ENCODE measurements at places on chromosomes 13 and 19.

DNA sequence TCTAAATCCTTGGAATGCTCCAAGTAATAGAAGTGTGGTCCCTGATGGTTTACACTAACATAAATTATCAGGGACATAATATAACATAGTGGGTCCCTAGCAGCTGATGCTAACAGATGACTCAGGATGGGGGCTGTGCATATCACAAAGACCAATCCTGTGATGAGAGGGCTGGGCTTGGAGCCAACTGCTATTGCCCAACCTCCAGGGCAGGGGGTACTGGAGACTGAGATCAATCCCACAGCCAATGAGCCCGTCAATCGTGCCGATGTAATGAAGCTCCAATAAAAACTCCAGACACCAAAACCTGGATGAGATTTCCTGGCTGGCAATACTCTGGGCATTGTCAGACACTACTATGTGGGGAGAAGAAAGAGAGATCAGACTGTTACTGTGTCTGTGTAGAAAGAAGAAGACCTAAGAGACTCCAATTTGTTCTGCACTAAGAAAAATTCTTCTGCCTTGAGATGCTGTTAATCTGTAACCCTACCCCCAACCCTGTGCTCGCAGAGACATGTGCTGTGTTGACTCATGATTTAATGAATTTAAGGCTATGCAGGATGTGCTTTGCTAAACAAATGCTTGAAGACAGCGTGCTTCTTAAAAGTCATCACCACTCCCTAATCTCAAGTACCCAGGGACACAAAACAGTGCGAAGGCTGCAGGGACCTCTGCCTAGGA is 33.4 kb downstream of the ABCC4 start:
- DNase-seq, result peak; percentile 50

DNA sequence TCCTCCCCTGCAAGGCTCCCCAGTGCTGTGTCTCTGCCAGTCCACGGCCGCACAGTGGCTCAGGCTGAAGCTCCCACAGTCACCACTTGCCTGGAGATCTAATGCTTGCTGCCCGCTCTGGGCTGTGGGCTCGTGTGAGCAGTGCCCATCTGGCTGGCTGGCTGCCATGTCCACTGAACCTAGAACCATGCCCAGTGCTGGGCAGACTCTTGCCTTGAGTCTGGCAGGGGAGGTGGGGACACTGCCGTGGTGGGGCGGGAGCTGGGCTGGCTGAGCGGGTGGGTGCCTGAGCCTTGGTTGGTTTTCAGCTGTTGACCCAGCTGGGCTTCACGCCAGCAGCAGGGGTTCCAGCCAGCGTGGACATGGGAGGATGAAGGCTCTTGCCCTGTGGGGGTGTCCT is 52.3 kb downstream of the CRTC1 start:
- no peak for DNase-seq

- DNase-seq, result peak; percentile 90
These were observed 4.7 kb upstream of the SIGLECL1 start for GRCh38 chr19:51246164-51246552.

DNA sequence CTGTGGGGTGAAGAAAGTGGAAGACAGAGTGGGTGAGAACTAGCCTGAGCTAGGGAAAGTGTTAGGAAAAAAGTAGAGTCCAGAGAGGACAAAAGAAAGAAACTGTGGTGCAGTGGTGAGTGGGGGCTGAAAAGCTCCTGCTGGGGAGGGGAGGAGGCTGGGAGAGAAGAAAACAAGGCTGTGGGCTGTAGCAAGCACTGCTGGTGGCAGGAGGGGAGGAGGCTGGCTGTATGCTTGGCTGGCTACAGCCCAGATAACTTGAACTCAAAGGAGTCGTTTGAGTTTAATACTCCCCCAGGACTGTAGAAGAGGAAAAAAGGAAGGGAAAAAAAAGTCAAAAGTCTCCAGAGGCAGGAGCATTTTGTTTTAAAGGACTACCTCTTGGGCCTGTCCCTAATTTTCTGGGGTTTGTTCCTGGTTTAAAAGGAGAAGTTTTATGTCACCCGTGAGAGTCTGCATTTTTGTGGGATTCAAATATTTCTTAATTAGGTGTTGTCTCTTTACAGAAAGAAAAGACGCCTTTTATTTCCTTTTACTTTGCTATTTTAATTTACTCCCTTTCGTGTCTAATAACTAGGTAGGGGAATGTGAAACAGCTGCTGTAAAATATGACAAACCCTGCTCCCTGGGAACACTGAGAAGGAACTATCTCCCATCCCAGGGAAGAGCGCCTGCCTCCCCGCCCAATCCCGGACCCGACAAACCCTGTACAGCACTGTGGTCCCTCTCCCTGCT is 21.7 kb downstream of the ZIC5 start:
- DNase-seq, result peak; percentile 34

DNA sequence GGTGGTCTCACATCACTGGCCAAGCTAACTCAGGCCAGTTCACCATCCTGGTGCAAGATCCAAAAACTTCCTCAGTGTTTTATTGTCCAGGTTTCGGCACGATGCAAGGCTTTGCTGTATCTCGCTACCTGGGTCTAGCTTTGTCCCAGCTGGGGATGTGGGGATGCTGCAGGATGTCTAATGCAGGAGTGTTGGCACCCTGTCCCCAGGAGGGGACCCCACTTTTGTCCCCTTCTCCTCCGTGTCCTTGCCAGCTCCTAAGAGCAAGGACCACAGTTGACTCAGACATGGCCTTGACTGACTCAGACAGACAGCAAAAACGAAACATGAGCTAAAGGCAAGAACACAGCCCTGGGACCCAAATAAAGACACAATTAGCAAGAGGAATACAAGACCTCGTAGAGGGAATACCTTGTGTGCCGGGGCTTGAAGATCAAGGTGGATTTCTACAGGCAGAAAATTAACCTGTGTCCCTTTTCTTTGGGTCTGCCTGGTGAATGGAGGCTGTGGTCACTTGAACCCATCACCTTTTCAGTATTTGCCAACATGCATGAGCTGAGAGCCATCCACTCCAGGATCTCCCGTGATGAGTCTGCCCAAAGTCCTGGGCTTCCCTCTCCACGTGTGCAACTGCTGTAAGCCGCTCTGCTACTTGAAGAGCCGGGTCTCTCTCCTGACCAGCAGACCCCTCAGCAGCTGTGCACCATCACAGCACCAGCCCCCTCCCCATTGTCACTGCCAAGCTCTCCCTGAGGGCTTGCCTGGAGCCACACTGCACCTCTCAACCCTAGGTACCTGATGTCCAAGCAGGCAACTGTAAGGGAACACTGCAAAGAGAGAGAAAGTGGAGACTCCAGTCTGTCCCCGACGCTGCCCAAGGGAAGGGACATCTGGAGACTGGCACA is 149.5 kb upstream of the ZNF507 start:
- no peak for DNase-seq

GRCh38 chr13:23516702-23517101 is 53.5 kb upstream of the TNFRSF19 start:
- DNase-seq, result no peak

- DNase-seq, result peak; percentile 38
These were observed 52.0 kb downstream of the TDRD3 start for GRCh38 chr13:60448907-60449510.

DNA sequence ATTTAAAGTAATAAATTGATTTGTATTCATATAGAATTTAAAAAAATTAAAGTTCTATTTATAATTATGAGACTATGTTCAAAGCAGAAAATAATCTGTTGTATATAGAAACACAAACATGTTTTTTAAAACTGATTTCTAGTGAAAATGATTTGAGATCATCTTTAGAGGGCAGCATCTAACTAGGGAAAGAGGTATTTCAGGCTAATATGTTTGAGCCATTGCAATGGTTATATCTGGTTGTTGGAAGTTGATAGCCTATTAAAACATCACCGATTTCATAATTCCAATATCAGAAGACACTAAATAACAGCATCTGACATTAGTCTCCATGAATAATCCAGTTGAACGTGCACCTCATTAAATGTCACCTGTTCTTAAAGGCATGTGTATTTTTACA is 79.8 kb upstream of the SLITRK6 start:
- DNase-seq, result no peak

GRCh38 chr19:46551164-46551563 is 50.0 kb upstream of the CALM3 start:
- DNase-seq, result peak; percentile 79

DNA sequence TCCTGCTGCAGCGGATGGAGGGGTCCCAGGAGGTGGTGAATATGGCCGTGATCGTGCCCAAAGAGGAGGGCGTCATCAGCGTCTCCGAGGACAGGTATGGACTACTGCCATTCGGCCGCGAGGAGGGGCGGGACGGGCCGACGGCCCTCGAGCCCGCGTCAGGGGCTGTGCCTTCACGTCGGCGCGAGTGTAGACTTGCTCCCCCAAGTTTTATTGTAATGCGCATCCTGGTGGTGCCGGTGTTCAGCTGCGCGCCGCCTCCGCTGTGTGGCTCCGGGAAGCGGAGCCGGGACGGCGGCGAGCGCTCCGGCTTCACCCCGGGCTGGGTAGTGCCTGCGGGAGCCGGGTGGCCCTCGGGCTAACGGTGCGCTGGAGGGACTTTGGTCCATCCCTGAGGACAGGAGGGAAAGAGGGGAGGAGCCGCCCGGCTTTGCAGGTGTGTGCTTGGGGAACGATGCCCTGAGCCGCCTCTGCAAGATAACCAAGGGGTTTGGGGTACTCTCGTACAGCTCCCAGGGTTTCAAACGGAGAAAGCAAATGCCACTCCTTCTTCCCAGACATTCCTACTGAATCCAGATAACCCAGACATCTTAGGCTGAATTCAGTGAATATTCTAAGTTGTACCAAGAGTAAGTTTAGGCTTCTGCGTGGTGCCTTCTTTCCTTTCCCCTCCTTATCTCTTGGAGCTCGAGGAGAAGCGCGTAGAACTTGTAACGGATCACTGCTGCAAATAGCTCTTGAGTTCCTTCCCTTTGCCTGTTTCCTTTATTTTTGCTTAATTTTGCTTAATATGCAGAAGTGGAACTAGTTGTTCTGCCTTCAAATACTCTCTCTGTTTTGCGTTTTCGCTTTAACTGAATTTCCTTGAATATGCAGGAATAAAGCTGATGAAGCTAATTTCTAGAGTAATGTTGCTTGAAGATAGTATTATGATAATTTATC is 740 bp downstream of the WDFY2 start:
- peak; percentile 51 for DNase-seq

DNA sequence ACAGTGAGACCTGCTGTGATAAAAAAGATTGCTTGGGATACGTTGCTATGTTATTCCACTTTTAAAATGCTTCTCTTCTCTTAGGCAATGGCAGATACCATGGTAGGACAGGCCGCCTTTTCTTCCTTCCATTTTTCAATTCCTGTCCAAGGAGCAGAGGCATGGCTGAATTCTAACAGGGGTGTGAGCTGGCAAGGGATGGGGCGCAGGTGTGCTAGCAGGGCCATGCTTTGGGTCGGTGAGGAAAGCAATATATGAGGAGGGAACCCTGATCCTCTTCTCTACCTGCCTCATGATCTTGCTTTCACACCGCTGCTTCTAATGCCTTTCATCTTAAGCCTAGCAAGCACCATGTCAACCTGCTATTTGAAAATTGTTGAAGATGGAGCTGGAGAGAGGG is 225.0 kb downstream of the KATNAL1 start:
- no peak for DNase-seq

DNA sequence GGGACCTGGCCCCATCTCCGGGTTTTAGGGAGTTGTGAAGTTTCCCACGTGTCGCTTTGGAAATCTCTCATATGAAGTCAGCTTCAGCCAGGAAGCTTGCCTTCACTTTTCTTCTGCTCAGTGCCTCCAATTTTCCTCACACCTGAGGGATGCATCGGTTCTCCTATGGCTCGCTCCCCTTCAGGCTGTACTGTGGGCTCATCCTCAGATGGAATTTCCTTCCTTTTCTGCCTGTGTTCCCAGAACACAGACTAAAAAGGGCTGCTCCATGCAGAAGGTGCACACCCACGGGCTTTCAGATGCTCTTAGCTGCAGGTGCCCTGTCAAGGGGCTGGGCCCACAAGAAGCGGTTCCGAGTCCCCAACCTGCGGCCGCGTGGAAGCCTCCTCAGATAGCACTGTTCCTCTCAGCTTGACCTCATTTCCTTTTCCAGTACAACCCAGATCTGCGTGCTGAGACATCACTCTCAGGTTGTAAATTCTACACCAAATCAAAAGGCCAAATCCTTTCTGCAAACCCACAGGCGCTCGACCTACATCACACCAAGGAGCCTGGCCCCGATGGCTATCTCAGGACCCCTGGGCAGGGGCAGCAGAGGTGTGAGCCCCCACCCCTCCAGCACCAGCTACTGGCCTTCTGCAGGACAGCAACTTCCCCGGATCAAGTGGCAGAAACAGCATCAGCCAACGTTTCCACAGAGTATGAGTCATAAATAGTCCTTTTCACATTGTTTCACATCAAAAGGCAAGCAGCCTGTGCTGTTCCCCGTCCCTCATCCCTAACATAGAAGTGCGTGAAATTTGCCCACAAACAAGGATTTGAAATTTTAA is 275.9 kb downstream of the ZNF536 start:
- DNase-seq, result no peak

GRCh38 chr13:96252903-96253302 is 163.0 kb downstream of the HS6ST3 start:
- DNase-seq, result no peak

DNA sequence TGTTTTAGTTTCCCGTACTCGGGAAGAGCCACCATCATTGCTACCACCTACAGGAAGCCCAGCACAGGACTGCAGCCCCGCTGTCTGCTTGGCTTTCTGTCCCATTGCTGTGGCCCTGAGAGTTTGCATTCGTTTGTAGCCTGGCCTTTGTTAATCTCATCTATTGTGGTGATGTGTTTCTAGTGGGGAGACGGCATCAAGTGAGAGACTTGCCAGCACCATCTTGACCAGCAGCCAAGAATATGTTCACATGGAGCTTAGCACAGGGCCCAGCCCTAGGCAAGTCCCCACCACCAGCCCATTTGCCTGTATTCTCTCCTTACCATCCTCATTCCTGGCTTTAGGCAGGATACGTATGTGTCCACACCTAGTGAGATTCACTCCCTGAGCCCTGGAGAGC is 17.3 kb upstream of the OVOL3 start:
- DNase-seq, result no peak

DNA sequence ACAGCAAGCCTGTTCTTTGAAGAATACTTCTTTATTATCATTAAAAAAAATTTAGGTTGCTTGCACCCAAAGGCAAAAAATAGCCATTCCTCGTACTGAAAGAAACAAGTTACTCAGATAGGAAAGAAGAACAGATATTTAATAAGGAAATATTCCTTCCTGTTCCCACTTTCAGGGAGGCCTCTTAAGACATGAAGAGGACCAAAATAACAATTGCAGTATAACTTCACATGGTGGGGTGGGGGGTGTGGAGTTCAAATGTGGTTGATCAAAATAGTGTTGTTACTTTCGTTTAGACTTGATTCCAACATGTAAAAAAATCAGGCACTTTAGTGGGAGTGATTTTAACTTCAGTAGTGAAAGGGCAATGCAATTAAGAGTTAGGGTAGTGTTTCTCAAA is 3.6 kb downstream of the RGCC start:
- DNase-seq, result no peak
